Globus pallidus (tissue), 1 donor: ENCODE measurements at places on chromosomes 7 and 10.

DNA sequence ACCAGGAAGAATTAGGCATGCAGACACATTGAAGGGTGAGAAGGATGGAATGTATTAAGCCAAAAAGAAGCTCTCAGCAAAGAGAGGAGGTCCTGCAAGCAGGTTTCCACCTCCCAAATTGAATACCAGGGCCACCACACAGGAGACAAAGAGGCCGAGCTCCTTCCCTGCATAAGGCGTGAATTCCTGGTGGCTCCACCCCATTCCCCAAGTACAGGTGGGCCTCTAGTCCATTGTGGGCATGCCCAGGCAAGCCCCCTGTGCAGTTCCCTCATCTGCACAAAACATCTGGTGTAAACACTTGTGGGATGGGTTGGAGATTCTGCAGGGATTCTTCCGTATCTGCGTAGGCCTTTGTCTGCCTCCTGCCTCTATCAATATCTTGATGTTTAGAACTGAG lies 817.5 kb downstream of the NRG3 start:
- no peak for DNase-seq

DNA sequence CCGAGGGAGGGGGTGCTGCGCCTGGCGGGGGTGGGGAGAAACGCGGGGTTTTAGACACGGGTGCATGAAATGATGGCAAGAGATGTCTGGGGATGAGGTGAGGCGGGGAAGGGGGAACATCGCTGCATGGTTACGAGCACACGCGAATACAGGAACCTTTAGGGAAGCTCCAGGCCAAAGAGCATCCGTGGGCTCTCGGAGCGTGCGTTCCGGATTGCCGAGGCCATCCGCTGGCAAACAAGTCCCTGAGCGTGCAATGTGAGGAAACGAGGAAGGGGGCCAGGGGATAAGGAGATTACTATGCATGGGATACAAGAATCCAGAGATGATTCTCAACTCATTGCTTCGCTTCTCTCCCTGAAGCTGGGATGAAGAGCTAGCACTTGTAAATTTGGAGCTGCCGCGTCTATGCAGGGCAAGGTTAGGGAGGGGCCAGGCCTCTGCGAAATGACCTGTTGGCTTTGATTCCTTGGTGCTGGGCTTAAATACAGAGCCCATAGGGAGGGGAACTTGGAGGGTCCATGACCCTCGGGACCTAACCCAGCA lies 520 bp upstream of the WNT2 start:
- no peak for DNase-seq

- DNase-seq = no peak
Measured at GRCh38 chr7:4003503-4003902, 678.6 kb upstream of the FOXK1 start.

DNA sequence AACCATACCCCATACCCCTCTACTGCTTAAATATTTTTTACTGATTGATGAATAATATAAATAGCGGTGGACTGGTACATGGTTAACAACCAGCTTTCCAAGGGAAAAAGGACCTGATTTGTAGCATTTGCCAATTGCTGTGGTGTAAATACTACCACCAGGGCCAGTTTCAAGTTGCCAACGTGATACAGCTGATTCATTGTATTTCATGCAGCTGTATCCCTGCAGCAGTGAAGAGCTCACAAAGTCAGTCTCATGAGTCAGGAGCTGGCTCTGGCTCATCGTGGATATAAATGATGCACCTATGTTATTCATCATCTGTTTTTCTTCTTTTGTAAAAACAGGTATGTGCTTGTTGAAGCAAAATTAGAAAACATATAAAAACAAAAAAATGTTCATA lies 15.2 kb downstream of the CALML5 start:
- DNase-seq = no peak

DNA sequence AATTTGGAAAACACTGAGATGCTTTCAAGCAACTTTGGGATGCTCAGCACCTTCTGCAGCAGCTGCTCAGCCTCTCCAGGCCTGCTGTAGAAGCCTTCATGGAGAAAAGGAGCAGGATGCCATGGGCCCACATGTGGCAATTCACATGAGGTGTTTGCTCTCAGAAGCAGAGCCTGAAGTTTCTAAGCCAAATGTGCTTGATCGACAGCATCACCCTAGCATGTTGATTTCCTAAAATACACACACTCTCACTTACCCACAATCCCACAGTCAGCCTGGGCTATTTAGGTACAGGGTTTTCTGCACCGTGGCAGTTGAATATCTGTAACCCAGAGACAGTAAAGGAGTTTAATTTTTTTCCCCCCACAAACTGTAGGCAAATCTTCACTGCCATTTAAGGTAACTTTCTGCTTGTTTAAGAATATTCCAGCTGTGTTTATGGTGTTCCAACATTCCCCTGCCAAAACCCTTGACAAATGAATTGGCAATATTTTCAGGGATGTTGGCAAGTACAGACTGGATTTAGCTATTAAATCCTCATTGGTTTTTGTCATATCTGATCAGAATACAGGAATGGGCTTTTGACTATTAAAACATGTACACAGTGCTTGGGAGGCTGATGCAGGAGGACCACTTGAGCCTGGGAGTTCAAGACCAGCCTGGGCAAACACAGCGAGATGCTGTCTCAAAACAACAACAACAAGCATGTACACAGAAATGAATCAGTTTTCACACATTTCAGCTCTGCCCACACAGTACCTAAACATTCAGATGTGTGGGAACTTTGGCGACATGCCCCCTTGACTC lies 244.2 kb downstream of the CELF2 start:
- no peak for DNase-seq

GRCh38 chr10:5533098-5533731 lies 8.5 kb downstream of the CALML3 start:
- no peak for DNase-seq

GRCh38 chr10:14450041-14450491 lies 119.3 kb upstream of the FRMD4A start:
- no peak for DNase-seq

DNA sequence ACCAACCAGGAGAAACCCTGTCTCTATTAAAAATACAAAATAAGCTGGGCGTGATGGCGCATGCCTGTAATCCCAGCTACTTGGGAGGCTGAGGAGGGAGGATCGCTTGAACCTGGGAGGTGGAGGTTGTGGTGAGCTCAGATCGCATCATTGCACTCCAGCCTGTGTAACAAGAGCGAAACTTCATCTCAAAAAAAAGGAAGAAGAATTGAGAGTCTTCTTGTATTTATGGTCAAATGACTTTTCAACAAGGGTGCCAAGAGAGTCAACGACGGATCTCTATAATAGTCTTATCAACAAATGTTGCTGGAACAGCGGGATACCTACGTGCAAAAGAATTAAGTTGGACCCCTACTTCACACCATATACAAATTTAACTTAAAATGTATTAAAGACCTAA lies 21.6 kb upstream of the JAZF1 start:
- no peak for DNase-seq

GRCh38 chr10:12358863-12359564 lies 9.7 kb downstream of the CAMK1D start:
- DNase-seq = no peak

DNA sequence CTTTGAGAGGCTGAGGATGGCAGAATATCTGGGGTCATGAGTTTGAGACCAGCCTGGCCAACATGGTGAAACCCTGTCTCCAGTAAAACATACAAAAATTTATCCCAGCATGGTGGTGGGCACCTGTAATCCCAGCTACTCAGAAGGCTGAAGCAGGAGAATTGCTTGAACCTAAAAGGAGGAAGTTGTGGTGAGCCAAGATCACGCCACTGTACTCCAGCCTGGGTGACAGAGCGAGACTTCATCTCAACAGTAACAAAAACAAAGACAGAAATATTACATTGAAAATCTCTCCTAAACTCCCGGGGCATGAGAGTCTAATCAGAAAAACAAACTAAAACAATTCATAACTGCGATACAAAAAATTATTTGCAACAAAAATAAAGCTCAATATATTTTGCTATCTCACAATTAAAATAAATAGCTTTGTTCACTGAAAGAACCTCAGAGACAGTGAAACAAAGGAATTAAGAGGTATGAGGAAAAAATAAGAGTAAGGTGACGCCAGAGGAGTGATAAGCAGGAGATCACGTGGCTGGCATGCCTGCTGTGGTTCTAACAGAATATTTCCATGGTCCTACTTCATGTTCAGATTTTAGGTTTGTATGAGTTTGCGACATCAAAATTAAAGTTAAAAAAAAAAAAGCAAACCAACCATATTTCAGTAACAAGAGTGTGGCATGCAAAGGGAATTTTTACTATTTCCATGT lies 527.7 kb upstream of the POM121L12 start:
- no peak for DNase-seq

DNA sequence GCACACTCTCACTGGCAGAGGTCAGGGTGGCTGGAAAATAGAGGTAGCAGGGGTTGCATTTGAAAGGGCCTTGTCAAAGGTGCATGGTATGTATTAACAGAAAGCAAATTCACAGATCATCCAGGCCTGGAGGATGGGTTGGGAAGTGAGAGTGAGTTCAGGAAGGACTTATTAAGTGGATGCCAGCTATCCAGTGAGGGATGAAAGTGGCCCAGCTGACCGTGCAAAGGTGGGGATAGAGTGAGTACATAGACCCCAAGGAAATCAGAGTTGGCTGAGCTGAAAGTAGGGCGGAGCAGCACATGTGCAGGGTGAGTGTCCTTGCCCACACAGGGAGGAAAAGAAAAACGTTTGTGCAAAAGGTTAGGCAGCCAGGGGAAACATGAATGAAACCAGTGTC lies 58.1 kb downstream of the HECW1 start:
- no peak for DNase-seq

DNA sequence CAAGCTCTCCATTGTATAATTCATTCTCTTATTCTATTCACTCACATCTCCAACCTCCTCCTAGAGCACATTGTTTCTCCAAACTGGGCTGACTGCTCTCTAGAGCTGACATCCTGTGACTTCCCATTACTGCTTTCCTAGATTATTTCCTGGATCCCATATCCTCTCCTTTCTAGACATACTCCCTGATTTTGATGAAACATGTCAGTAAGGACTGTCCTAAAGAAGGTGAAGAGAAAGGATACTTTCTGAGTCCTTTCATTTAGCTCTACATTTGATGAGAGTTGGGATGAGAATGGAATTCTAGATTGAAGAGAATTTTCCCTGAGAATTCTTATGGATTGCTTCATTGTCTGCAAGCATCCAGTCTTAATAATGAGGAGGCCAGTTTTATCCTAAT lies 78.8 kb downstream of the CNNM2 start:
- no peak for DNase-seq

DNA sequence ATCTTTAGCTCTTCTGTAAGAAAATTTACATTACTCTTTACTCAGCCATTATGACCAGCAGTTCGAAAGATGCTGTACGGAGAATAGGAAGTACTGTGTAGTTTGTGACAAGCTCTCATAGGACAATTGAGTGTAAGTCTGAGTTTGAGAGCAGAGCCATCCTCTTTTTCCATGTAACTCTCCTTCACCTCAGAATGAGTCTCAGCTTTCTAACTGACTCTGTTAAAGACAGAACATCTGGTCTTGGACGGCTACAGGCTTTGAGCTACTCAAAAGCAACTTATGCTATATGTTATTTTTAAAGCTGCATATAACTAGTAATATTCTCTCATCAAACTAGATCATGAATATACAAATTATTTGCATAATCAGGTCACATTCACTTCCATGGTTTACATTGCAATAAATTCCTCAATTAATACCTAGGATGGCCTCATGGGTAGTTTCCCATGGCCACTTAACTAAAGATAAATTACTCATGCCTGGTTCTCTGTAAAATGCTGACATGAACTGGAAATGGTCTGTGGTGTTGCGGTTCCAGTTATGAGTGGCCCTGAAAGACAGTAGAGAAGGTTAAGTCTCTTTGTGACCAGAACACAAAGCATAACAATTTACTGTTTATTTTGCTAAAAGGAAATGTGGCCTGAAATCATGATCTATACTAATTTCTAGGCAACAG lies 358.7 kb downstream of the PHF14 start:
- no peak for DNase-seq

- no peak for DNase-seq
Measured at GRCh38 chr10:69915215-69915560, 113.5 kb downstream of the COL13A1 start.

DNA sequence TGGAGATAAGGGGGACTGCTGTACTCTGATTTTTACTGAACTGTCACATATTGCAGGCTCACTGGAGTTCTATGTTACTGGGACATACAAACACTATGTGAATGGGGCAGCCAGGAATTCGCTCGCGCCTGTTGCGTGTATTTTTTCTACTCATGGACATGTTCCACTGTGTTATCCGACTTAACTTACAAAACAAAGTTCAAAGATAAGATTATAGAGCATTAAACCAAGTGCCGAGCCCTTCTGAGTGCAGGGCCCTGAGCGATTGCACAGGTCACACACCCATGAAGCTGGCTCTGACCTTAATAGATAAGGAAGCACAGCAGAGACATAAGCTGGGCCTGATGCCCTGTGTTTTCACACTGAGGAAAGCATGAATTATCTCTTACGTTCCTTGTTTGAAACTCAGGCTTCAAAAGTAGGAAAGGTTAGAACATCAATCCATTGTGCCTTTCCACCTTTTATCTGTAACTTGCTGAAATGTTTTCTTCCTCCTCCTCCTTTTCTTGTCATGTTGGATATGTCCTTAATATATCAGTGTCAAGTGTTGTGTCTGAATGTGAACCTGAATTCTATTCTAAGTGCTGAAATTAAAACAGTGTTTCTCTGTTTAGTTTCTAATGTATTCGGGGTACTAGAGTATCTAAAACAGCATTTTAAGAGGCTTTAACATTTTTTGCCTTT lies 273.8 kb downstream of the AUTS2 start:
- no peak for DNase-seq

- no peak for DNase-seq
Measured at GRCh38 chr10:70981936-70982335, 93.6 kb upstream of the PCBD1 start.

GRCh38 chr7:157284229-157285014 lies 52.4 kb upstream of the DNAJB6 start:
- DNase-seq = no peak

DNA sequence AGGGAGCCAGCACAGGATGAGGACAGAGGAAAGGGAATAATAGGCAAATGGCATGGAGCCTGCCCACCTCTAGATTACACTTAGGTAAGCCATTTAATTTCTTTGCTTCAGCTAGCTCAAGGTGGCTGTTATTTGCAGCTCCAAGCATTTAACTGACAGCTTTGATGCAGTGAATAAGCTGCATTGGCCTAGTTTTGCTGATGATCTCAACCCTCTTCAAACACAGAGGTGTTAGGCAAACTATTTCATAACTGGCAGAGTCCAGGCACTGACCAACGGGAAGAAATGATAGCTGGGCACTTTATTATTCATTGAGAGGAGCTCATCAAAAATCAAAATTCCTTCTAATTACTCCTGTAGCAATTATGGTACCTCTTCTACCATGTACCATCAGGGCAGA lies 317.4 kb downstream of the BMPER start:
- no peak for DNase-seq

GRCh38 chr7:106247841-106248240 lies 36.9 kb downstream of the NAMPT start:
- DNase-seq = no peak

- no peak for DNase-seq
Measured at GRCh38 chr10:97580421-97581367, 3.5 kb upstream of the HOGA1 start.

GRCh38 chr7:108234281-108234680 lies 104.1 kb upstream of the LAMB4 start:
- no peak for DNase-seq
